ENCODE measurements at places on chromosomes 1 and 21. TPM values are rescaled to one million over a fixed set of nuclear protein-coding genes. Genes with fewer than 3 reads are reported as not detected.

Gene TNFRSF4
- 3.7 TPM for total RNA-seq

Gene TTC24
- total RNA-seq, result not detected

Gene FBXO2
- 21.0 TPM for total RNA-seq

Gene GLIS1
- 0.87 TPM for total RNA-seq

DNA sequence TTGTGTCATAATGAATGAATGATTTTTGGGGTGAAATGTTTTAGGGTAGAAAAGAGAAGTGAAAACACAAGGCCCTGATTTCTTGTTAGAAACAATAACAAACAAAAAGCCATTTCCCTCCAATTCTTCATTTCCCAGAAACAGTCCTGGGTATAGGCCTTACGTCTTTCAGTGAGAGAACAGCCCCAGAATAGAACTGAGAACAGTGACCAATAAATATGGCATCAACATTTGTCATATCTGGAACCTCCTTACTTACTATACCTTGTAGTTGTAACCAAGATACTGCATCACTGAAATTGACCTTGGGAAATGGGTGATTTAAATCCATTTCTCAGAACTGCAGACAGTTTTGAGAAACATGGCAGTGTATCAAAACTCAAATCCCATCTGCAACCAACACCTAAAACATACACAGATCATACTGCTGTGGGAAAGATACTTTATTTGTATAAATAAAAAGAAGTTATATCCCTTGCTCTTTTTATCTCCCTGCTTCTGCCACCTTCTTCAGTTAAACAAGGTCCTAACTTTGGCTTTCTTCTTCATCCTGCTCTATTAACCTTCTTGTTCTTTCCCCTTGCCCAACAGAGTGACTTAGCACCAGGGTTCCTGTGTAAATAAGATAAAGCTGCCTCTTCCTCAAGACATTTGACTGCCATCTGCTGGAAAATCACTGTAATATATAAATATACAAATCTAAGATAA is 19.5 kb downstream of the XKR8 start:
- DNase-seq, result no peak

DNA sequence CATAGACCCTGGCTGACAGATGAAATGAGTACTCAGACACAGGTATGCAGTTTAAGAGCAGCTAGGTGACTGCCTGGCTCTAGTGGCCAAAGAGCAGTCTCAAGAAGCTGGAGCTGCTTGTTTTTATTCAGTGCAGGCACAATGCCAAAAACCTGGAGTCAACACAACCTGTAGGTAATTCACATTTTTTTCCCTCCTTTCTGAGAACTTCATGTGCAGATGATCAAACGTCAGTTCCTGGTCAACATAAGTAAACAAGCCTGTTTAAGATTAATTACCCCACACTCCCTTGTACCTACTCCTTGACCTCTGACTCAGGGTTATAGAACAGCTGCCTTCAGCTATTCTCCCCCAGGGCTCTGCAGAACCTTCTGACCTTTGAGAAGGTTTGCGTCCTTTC is 17.3 kb upstream of the ACADM start:
- no peak for DNase-seq

DNA sequence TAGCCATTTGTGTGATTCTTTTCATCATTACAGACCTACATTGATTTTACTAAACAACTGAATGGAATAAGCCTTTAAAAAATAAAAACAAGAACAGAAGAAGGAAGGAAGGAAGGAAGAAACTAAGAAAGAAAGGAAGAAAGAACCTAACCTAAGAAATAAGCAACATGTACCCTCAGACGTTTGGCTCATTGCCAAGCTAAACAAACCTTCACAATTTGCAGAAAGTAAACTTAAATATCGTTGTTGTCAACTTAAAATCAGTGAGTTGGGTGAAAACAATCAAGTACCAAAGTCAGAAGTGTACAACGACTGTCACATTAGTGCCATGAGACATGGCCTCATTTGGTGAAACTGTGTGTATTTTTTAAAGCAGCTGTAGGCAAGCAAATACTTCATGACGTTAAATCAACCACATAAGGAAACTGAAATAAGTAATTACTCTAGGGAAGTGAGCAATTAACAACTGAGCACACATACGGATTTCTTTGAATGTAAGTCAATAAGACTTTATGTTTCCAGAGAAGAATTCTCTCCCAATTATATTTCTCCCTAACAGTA is 313.1 kb upstream of the TMPRSS15 start:
- no peak for DNase-seq

DNA sequence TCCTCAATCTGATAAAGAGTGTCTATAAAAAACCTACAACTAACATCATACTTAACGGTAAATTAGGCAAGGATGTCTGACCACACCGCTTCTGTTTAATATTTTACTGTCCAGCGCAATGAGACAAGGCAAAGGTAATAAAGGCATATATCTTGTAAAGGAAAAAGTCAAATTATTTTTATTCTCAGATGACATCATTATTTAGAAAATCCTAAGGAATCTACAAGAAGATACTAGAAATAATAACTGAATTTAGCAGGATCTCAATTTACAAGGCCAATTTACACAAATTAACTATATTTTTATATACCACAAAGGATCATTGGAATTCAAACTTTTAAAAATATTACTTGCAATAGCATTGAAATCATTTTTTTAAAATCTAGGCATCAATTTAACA is 29.4 kb downstream of the GJA4 start:
- no peak for DNase-seq

- no peak for DNase-seq
Observed at GRCh38 chr1:21121764-21122471, 54.8 kb downstream of the EIF4G3 start.

- DNase-seq, result no peak
Observed at GRCh38 chr1:211912038-211912437, 81.5 kb upstream of the LPGAT1 start.

DNA sequence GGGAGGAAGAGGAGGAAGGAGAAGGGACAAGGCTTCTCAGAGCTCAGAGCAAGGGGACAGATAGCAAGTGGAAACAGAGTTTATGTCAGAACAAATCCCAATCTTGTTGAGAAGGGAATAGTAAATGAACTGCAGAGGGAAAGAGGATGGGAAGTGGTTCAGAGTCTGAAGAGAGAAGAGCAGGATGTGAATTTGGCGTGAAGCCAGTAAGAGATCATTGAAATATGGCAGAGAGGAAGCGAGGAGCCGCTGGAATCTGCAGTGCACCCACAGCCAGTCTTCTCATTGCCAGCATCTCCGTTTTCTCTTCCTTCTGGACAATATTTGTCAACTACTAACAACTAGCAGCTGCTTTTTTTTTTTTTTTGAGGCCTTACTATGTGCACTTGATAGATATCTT is 19.1 kb downstream of the OLFML3 start:
- DNase-seq, result no peak

GRCh38 chr1:78715181-78715661 is 65.6 kb downstream of the IFI44 start:
- no peak for DNase-seq

GRCh38 chr1:205172729-205173366 is 38.7 kb downstream of the DSTYK start:
- DNase-seq, result no peak

- DNase-seq, result no peak
Observed at GRCh38 chr1:22131062-22131461, 11.8 kb downstream of the WNT4 start.

DNA sequence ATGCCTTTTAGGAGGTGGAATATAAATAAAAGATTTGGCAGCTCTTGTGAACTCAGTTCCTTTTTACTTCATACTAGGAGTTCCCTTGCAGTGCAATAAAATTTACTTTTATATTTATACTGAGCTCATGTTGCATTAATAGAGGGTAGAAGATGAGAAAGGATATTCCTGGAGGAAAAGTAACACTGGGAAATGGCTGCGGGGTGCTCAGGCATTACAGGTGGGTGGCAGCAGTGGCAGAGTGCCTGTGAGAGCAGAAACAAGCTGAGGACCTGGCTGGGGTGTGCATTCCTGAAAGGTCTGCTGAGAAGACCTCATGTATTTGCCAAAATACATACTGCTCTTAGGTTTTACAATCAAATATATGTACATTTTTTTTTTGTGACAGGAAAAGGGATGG is 126.9 kb downstream of the COQ8A start:
- DNase-seq, result no peak

DNA sequence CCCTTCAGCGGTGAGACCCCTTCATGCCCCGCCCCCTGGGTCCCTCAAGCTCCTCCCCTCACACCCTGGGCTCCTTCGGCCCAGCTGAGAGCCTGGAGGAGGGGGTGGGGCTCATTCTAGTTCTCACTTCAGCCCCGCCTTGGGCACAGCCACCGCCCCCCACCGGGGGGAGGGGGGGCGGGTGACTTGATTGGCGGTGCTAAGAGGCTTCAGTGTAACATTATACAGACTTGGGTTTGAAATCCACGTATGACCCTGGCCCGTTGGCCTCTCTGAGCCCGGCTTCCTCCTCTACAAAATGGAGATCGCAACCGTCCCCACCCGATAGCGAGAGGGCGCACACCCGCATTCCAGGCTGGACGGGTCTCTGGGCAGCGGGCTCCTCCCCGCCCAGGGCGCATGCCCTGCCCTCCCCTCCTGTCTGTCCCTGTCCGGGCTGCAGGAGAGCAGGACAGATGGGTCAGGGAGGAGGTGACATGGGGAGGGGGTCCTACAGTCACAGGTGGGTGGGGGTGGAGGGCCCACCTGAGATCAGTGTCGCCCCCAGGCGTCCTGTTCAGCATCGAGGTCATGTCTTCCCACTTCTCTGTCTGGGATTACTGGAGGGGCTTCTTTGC is 5.1 kb downstream of the CLCNKB start:
- no peak for DNase-seq

All from tibial nerve (tissue), 4 donors.